Retinal pigment epithelial cell (primary cell): ENCODE measurements at places on chromosomes 2 and 18.
A peak's percentile ranks its signal among the peaks of the same experiment; 100 is the strongest.

DNA sequence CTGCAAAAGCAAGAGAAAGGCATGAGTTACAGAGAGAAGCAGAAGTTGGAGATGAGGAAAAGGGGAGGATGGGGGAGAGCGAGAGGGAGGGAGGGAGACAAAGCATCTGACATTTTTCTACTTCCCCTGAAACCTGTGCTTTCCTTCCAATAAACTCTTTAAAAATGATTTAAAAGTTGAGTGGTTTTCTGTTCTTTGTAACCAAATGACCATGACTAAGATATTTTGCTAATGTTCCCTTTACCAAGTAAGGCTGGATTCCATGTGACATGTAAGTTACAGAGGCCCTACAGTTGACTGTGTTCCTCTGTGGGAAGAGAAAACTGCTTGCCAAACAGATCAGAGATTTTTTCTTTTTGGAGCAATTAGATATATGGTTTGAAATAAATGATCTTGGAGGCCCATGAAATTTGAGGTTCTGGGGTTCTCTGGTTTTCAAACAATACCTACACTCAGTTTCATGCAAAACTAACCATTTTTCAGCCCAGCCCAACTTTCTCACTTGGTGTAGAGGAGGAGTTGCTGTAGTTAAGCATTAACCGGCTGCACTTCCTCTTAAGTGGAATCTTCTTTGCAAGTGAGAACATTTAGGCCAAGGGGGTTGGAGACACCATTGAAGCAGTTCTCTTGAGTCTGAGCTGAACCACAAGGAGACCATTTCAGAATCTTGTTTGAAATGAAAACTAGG, 34.5 kb downstream of the INSIG2 start:
- no peak for DNase-seq

- no peak for DNase-seq
These were observed 28.4 kb downstream of the NAB1 start for GRCh38 chr2:190677255-190677654.

DNA sequence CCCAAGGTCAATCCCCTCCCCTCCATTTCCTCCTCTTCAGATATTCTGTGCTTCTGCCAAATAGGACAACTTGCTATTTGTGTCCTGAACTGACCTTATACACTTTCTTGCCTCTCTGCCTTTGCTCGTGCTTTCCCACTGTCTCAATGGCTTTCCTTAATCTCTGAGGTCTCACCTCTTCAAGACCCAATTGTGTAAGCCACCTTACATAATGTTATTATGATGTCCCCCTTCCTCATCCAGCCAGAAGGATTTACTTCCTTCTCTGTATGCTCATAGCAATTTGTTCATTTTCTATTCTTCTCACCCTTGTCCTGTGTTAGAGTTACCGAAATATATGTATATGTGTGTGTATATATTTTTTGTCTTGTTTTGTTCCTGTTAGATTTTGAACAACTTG, 26.9 kb upstream of the DARS1 start:
- DNase-seq: no peak

- no peak for DNase-seq
These were observed 41.4 kb upstream of the NFATC1 start for GRCh38 chr18:79354350-79354749.

DNA sequence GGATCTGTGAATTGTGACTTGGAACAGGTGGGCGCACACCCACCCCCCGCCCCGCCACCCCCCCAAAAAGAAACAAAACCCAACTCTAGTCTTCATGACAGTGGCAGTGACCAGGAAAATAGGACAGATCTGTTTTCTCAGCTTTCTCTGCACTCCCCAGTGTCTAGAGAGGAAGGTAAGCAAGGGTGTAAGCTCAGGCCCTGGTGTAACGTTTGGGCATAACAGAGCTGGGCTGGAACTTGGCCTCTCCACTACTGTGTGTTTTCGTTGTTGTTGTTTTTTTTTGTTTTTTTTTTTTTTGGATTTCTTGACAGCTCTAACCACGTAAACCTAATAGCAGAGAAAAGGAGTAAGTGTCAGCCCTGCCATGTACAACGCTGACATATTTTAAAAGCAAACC, 1160.8 kb downstream of the DPP10 start:
- no peak for DNase-seq

- DNase-seq: no peak
These were observed 84.2 kb downstream of the ARL4C start for GRCh38 chr2:234412726-234413125.

- DNase-seq: no peak
These were observed 14.0 kb upstream of the MAPRE2 start for GRCh38 chr18:35027206-35027605.

- no peak for DNase-seq
These were observed at the start of gene ADI1 for GRCh38 chr2:3519255-3520205. Gene ADI1, minus strand, starts transcription at chr2:3519531. Its CDS starts 44 bp downstream, at chr2:3519487.

DNA sequence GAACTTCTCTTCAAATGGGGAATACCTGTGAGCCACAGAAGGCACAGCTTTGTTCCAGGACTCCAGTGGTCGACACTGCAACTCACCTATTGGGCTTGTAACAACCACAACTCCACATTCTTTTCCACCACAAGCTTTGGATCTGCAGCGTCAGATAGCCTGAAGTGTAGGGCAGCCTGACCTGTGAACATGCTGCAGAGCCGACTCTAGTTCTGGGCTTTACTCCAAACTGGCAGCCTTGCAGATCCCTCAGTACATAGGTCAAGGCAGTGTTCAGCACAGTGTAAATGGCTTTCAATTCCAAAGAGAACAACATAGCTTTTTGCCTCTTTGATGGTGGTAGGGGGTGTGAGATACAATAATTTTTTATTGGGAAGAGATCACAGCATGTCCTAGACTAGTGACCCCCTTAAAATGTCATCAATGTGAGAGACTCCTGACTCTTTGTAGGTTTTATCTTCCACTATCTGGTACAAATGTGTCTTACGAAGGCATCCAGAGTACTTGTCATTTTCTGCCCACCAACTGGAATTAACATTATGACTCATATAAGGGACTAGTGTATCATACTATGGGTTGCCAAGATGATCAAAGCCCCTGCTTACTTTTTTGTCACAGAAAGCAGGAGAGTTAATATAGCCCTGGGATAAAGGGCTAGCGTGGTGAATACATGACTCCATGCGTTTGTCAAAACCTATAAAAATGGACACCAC, 149.8 kb downstream of the COPS8 start:
- peak; percentile 89 for DNase-seq

DNA sequence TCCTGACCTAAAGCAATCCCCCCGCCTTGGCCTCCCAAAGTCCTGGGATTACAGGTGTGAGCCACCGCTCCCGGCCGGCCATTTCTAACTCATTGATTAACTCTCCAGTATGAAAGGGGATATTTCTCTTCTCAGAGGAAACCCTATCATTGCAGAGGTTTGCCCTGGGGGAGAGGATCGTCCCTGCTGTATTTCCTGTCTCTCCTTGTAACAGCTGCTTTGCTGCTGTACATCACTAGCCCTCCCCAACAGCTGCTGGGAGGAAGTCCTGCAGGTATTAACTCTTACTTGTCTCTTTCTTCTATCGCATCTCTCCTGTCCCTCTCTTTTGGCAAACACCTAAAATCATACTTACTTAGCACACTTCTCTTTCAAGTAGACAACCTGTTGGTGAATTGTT, 219.0 kb upstream of the DSEL start:
- no peak for DNase-seq

GRCh38 chr2:26148501-26148900, 24.4 kb upstream of the GAREM2 start:
- no peak for DNase-seq

GRCh38 chr2:109466674-109467575, 146.8 kb downstream of the SEPTIN10 start:
- no peak for DNase-seq

DNA sequence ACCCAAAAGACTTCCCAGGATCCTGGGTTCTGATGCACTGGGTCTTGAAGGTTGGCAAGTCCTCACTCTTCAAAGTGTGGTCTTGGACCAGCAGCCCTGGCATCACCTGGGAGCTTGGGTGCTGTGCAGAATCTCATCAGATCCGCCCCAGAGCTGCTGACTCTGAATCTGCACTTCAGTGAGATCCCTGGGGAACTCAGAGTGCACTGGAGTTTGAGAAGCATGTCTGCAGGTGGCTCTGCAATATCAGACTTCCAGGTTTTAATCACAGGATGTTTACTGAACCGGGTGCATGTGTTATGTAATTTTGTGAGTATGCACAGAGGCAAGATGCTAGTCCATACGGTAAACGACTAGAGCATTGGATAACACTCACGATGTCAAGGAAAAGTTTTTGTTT, 58.0 kb upstream of the BOD1L2 start:
- no peak for DNase-seq
